ENCODE measurements at places on chromosomes 6 and 20.

DNA sequence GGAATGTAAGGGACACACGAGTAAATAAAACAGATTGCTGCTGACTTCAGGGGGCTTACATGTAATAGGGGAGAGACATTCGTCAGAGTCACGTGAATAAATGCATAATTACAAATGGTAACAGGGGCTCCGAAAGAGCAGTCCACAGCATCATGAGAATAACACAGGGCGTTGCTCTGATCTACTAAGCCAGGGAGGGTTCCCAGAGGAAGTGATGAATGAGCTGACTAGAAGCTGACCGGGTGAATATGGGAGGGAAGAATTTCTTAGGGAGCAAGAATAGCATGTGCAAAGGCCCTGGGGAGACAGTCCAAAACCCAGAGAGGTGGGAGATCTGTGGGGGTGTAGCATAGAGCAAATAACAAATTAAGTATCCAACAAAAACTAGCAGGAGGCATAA lies 2.4 kb downstream of the BPI start:
- no peak for DNase-seq

DNA sequence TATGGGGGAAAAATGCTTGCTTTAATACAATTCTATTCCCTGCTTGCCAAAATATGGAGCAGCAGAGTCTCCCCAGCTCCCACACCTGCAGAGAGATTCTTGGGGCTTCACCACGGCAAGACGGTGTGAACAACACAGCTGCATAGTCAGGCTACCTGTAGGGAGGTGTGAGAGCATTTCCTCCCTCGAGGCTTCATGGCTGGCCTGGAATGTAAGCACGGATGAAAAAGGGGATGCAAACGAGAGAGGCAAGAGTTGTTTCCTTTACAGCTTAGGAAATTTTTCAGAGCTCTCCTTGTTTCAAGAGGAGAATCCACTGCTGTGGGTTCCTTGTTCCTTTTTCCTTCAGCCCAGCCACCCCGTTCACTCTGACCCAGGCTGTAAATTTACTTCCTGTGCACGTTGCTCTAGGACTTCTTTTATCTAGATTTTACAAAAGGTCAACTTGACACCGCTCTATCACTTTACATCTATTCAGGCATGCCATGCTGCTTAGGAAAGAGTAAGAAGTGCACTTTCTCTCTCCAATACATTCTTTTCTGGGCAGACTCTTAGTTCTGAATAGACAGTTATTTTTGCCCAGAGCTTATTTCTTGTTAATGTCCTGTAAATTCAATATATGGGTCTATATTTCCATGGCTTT lies 197.1 kb downstream of the KHDC1L start:
- peak; percentile 1 for DNase-seq

DNA sequence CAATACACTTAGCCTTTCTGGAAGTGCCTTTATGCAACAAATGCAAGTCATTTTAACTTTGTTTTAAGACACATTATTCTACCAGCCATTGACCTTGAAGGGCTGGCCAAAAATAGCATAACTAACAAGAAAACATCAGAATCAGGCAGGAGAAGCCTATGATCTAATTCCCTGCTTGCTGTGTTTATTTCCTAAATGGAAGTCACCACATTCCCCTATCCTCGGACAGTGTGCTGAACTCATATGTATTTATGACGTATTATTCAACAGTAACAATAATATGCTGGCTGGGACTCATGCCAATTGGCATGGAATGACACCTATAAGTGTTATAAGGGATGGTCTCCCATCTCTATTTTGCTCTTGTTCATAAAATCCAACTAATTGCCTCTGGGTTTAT lies 140.7 kb downstream of the MAP3K7 start:
- no peak for DNase-seq

DNA sequence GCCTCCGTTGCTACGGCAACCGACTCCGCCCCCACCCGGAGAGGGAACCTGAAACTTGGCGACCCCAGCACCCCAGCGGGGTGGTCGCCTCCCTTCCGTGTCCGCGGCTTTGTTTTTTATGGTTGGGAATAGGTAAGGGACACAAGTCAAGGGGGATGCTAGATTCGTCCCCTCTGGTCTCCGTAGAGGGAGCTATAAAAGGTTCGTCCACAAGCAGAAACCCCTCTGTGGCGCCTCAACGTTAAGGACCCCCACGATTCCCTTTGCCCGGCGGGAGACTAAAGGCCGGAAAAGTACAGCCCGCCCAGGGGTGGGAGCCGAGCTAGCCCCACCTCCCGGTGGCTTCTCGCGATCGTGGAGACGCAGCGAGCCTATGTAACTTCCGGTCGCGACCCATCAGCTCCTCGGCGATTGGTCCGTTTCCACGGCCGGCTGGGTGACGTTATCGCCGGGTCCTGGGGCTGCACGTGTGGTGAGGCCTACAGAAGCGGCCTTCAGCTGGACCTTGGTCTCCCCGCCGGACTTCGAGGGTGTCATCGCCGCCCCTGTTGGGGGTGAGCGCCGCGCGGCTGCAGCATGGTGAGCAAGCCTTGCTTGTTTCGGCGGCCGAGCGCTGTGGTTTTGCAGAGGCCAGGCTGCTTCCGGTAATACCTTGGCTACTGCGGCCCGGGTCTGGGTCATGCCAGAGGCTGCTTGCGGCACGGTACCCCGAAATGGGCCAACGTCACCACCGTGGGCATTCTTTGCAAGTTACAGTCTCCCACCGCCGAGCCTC lies at the start of gene LTV1:
LTV1 (plus strand) TSS at position 437 of the 775 bp plus-strand sequence; CDS start at position 577, 140 bp downstream.
- DNase-seq = peak; percentile 98

DNA sequence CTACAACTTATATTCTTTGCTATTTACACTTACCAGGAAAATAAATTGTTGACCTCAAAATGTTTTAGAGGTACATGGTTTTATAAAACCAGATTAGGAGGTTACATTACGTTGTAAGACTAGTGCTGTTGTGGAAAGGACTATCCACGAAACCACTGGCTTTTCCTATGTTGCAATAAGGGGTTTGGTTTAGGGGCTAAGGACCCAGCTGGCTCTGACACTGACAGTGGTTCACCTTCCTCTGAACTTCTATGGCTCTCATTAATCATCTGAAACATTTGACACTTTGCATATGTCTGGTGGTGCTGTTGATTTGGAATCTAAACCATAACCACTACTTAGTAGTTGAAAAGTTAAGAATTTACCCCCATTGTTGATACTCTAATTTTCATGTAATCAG lies 186.7 kb downstream of the NKAIN2 start:
- no peak for DNase-seq

- no peak for DNase-seq
These were observed 359.7 kb downstream of the ARHGAP18 start for GRCh38 chr6:129350278-129350677.

- DNase-seq = no peak
These were observed 119.9 kb upstream of the PRND start for GRCh38 chr20:4601630-4602296.

DNA sequence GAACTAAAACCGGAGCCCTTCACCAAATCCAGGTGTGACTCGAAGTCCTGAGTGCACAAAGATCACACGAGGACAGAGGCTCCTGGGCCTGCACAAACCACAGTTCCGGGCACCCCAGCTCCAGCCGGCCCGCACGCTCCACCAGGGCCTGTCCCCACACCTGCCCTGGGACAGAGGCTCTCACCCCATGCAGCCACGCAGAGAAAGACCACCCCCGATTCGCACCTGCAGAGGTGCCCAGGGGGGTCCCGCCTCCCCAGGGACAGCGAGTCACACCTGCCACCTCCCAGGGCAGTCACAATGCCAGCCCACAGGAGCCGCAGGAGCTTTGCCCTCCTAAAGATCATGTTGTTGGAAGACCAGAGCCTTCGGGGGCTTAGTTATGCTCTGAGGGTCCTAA lies 25.4 kb upstream of the MRGBP start:
- no peak for DNase-seq

DNA sequence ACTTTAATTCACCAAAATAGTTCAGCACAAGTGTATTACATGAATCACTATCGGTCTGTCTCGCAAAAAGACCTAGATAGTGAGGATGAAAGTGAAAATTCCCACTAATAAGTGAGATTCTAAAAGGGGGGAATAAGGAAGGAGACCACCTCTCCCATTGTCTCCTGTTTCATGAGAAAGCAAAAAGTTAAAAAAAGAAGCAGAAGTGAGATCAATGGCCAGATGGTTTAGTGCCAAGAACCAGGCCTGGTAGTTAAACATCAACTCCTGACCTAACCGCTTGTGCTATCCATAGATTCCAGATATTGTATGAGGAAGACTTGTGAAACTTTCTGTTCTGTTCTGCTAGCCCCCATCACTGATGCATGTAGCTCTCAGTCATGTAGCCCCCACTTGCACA lies 293.0 kb downstream of the RNGTT start:
- DNase-seq = no peak

- DNase-seq = peak; percentile 29
These were observed 604 bp upstream of the RAB5IF start for GRCh38 chr20:36604952-36605398.

DNA sequence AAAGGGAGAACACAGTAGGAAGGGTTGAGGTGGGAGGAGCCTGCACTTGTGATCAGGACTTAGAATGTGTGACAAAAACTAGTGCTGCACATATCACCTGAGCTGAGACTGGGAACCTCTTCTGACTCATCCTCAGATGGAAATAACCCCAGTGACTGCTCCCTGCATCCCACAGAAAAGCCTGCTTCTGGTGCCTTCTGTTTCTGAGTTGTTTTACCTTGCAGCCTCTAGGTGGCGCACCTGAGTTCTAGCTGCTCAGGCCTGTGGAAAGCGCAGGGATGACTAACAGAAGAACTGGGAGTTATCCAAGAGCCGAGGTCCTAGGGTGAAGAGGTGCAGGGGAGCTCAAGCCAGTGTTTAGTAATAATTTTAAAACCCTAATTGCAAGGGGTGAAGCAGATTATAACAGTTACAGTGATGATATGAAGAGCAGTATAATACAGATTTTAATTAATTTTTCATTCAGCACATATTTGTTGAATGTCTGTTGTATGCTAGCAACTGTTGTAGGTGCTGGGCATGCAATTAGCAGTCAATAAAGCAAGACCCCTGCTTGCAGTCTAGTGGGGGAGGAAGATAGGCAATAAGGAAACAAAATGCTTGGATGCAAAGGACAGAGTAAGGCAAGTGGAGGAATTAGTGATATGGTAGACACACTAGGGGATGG lies 302.5 kb downstream of the DHX35 start:
- peak; percentile 47 for DNase-seq

GRCh38 chr20:57426271-57426689 lies 35.1 kb downstream of the RBM38 start:
- no peak for DNase-seq

DNA sequence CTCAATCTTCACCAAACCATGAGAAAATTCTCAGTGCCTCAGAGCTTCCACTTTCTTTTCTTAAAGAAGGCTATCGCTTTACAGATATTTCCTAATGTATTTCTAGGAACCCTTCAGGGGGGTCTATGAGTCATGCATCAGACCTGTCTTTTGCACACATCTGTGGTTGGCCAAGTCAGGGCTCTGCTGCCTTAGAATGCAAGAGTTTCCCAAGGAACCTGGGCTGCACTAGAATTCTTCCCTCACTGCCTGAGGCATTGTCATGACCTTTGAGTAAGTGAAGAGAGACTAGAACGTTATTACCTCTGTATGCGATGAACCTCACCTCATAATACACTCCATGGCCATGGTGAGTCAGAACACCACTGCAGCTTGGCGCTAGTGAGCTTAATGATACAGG lies 365.0 kb upstream of the ID4 start:
- no peak for DNase-seq

GRCh38 chr6:73340048-73340447 lies 14.0 kb downstream of the DPPA5 start:
- DNase-seq = no peak

GRCh38 chr6:157927011-157927410 lies 54.7 kb upstream of the SYNJ2 start:
- DNase-seq = no peak

DNA sequence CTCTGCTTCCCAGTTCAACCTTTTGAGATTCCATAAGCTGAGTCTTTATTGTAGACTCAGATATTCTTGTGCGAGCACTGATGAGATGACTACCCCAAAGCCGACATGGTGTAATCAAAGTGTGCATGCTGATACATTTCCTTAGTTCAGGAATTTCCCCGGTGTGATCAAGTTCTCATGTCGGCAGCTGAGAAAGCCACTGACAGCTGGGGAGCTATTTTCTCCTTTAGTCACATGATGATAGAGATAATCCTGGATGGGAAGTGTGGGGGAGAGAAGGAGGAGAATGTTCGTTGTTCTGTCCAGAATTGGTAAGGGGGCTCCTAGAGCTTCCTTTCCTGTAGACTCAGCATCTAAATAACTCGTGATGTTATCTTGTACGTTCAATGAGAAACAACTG lies 7.7 kb upstream of the CAP2 start:
- no peak for DNase-seq

DNA sequence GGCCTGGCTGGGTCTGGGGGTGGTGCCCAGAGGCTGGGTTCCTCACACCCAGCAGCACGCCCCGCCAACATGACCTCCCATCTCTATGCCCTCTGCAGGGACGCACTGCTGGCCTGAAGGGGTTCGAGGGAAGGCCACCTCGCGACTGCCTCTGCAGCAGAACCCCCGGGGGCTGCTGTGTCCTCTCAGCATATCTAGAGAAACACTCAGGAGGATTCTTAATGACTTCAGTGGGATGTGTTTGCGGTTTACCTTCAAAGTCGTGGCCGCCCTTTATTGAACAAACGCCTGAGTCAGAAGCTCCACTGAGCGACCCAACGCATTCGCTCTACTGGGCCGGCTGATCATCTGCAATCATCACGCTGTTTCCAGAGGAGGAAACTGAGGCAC lies 54.8 kb upstream of the GATA5 start:
- no peak for DNase-seq

GRCh38 chr6:12138936-12139335 lies 126.8 kb downstream of the HIVEP1 start:
- DNase-seq = no peak

DNA sequence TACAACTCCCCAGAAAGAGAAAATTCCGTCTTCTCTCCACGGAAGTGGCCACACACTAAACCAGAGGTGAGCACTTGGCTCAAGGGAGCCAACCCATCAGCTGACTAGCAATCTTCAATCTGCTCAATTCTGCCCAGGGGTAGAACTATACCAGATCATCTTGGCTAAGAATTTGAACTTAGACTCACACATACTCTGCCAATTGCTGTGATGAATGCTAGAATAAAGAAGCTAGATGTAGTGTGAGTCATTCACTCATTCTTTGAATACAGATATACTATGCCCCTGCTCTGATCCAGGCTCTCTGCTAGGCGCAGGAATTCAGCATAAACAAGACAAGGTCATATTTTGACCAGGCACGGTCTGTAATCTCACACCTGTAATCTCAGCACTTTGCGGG lies 147.9 kb upstream of the SHLD1 start:
- no peak for DNase-seq

Measured in inflammatory macrophage (primary cell).